ENCODE measurements at places on chromosomes 1 and 21.

- DNase-seq, result no peak
Measured at GRCh38 chr1:170587253-170587593, 55.3 kb downstream of the GORAB start.

GRCh38 chr1:56555448-56555847 is 23.9 kb downstream of the PLPP3 start:
- DNase-seq, result no peak

- no peak for DNase-seq
Measured at GRCh38 chr1:225737161-225737560, 40.5 kb upstream of the SRP9 start.

- DNase-seq, result no peak
Measured at GRCh38 chr1:34918977-34919561, 10.4 kb downstream of the DLGAP3 start.

GRCh38 chr1:180888870-180889269 is 23.8 kb upstream of the KIAA1614 start:
- no peak for DNase-seq

DNA sequence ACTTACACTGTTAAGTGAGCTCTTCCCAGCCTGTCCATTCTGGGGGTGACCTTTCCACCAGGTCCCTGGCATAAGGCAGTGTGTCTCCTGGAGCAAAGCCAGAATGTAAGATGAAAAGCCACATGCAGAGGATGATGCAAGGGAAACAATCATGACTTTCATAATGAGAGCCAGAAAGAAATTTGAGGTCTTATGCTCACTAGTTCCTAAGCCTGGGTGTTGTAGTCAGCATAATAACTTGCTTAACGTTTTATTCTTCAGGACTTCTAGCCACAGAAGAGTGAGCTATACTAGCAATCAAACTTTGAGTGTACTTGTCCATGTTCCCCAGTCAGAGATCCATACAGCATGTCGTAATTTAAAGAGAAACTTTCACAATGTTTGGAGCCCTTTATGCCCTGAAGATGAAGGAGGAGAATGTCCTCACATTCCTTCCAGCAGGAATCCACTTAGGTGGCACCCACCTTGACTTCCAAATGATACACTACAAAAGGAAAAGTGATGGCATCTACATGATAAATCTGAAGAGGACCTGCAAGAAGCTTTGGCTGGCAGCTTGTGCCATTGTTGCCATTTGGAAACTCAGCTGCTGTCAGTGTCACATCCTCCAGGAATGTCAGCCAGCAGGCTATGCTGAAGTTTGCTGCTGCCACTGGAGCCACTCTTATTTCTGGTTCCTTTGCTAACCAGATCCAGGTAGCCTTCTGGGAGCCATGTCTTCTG is 60.5 kb upstream of the FOXD3 start:
- no peak for DNase-seq

DNA sequence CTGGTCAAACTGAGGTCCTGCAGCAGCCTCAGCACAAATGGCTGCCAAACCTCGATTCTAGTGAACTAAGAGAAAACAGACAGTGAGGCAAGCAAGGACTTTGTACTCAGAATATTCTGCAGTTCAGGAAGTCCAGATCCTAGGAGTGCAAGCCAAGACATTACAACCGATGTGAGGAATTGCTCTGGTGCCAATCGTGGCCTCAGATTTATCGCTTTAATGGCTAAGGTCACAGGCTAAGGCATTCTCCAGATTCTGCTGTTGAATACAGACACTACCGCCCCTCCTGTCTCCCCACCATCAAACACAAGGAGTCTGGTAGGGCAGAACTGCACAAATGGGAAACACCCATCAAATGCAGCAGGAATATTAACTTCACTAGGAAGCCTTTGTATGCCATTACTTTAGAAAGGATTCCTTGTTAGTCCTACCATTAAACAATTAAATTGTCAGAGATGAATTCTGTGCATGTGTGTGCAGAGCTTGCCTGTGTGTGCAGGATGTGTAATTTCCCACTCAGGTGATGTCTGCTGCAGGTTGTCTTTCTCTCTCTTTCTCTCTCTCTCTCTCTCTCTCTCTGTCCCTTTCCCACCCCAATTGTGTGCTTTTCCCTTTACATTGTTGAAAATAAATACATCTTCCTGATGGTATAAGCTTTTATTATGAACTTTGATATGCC is 9.2 kb upstream of the SERTAD4 start:
- DNase-seq, result no peak

DNA sequence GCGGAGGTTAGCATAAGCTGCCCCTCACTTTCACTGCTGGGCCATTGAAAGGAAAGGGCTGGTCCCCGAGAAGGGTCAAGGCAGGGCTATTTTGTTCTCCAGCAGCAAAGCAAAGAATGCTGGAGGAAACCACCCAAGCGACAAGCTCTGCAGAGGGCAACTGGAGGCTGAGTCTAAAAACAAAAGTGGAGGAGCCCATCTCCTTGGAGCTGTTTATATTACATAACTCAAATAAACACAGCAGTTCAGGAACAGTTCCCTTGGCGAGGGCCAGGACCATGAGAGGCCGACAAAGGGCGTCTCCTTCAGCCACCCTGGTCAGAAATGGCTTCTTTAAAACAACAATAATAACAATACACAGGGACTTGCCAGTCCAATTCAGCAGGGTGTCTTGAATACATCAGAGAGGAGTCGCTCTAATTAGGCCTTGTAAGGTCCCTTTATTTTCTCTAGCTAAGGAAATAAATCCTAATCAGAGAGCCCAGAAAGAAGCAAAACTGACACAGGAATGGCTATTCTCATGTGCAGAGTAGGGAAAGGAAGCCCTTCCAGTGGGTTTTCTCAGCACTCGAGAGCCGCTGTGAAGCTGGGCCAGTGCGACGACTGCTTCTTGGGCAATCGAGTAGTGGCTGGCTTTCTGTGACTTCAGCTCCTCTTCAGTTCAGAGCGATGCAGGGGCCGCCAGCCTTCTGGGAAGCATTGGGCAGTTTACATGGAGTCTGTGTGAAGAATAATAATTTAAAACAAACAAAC is 57.0 kb upstream of the TARBP1 start:
- no peak for DNase-seq

- DNase-seq, result no peak
Measured at GRCh38 chr1:201009962-201010645, 13.4 kb downstream of the KIF21B start.

DNA sequence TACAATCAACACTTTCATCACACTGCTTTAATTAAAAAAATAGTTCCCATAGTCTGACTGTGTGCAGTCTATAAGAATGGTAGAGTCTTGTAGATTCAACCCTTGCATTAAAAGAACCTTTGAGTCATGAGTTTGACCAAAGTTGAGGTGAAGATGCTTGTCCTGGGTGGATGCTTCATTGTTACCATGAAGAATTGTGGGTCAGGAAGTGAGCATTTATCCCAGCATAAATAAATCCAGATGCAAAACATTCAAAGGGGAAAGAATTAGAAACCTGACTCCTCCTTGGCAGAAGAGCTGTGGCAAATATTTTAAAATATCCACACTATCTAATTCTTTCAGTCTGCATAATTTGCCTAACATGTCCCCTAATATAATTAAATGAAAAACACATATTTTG is 72.9 kb upstream of the SPAG17 start:
- DNase-seq, result no peak

GRCh38 chr1:235702412-235702811 is 52.8 kb upstream of the GNG4 start:
- no peak for DNase-seq

DNA sequence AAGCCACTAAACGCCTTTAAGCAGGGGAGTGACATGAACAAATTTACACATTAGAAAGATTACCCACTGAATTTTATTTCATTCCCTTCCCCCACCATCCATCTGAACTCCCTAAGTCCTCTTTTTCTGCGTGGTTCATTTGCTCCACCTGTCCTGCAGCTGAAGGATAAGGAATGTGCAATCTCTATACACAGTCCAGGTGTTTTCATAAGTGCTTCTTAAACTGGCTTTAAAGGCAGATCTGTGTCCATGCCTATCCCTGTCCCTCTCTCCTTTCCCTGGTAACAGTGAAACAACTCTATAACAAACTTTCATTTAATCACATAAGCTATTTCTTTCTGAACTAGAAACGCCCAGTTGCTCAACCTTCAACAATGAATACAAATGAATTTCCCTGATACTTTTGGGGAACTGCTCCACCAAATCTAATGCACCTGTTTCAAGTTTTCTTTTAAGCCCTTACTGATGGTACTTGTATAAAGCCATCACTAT is 8.4 kb downstream of the GSTM3 start:
- DNase-seq, result no peak

DNA sequence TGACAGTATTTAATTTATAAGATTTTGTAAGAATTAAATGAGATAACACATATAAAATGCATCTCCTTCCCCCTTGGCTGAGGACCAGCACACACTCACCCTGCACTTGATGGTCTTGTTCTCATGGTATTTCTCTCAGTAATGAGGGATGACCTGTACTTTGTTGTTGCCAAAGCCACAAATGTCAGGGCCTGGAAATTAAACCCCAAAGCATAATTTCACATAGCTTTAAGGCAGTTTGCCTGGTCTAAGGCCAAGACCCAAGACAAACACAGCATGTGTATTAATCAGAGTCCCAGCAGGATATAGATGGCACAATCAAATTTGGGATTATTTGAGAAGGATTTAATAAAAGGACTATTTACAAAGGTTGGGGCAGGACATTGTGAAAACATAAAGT is 48.6 kb upstream of the EPS15 start:
- DNase-seq, result no peak

DNA sequence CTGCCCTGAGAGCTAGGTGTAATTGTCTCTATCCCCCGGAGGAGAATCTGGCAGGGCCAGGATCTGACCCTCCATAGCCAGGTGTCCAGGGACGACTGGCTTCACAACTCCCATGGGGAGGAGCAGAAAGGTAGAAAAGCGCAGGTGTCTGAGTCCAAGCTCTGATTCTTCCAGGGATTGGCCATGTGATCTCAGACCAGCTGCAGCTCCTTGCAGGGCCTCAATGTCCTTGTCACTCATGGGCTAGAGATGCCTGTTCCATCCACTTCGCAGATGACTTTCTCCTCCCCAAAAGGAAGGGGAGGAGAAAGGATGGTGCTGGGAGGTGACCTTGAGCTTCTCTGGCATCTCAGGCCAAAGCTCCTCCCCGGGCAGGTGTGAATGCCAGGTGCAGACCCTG is 22.7 kb downstream of the HSPG2 start:
- DNase-seq, result no peak

GRCh38 chr1:152018537-152018936 is 18.3 kb downstream of the S100A11 start:
- DNase-seq, result no peak

DNA sequence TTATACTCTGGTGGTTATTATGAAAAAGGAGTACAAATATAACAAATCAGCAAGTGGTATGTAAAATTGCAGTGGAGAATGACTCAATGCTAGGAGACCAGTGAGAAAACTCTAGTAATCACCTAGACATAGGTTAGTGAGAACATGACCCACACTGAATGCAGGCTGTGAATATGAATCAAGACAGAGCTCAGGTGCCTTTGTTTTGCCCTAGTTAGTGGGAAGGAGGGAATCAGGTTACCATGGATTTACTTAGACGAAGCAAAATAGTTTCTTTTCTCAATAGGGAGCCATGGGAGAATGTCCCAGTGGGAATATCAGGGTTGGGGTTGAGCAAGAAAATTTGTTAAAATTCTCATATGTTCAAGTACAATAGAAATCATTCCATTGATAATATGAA is 10.6 kb upstream of the GCLM start:
- no peak for DNase-seq

GRCh38 chr1:5634893-5635292 is 357.3 kb downstream of the NPHP4 start:
- no peak for DNase-seq

- DNase-seq, result no peak
Measured at GRCh38 chr1:175520186-175520585, 223.2 kb downstream of the TNR start.

DNA sequence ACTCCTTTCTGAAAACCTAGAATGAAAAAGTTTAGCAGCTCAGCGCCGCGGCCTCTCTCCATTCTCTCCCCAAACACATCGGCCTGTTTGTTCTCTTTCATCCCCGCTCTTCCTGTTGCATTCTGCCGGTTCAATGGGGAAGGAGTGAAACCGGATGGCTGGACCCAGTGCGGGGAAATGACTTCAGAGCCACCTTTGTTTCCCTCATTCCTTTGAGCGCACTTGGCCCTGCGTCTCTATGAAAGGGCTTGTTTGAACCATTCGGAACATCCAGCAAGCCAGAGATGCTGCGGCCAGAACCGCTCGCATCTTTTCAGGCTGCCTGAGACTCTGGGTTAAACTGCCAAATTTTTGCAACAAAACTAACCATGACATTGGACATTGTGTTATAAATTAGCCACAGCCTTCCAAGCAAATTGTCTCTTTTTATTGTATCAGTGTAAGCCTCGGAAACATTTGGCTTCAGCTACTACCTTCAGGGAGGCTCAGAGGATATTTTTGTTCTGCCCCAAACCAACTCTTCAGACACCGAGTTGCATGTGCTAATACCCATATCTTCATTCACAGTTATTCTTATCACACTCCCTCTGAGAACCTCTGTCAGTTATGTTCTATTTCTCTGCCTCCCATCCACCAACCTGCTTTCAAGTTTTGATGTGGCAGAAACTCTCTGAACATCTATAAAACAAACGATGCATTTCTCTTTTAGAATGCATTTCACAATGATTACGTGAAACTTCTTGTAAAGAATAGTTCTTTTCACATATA is 5.1 kb upstream of the OLIG1 start:
- DNase-seq, result no peak

Data from stimulated activated CD8-positive, alpha-beta memory T cell treated with anti-CD3 and anti-CD28 coated beads, Interleukin-4, amount 100 ng/mL, for 4 hours (primary cell).